Activated CD8-positive, alpha-beta T cell treated with anti-CD3 and anti-CD28 coated beads for 36 hours (primary cell): ENCODE measurements at places on chromosomes 1 and 21. TPM values are rescaled to one million over a fixed set of nuclear protein-coding genes. Genes with fewer than 3 reads are reported as not detected.
A peak's percentile ranks its signal among the peaks of the same experiment; 100 is the strongest.

USP48 gene
- 72.4 TPM for total RNA-seq

ROR1 gene
- total RNA-seq = not detected

DNA sequence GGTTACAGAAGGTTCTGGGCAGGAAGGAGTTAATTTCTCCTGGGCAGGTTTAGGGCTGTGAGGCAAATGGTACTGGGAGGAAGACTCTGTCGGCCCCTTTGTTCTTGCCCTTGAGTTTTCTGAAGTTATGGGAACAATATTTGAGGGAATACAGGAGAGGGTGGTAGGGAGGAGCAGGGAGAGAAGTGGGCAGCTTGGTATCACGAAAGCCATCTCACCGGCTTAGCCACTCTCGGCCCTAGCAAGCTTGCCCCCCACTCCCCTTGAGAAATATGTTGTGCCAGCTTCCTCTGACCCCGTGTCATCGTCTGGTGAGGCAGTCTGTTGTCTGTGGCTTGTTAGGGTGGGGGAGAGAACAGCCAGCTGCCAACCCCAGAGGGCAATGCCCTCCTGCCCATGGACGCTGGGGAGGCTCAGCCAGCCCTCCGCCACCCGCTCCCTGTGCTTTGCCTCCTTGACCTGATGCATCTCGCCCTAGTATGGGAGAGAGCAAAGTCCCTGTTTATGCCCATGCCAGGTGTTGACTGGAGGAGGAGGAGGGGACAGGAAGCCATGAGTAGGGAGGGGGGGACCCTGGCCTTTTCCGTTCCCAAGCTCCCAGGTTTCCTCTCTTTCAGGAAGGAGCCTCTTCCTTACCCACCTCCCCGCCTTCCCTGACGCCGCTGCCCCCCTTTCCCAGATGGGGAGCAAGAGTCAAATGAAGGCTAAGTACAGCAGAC is 1.2 kb downstream of the EFNA1 start:
- peak overlapping the region; percentile 73 for H3K4me3 ChIP-seq
- H3K27me3 ChIP-seq = peaks cover 21% of the 10 kb centered on the region
- H3K36me3 ChIP-seq = no peaks in the 10 kb centered on the region
- H3K27ac ChIP-seq = peak overlapping the region; percentile 14
- no peak for DNase-seq
- peaks cover 34% of the 10 kb centered on the region for H3K4me1 ChIP-seq

GSTM1 gene
- total RNA-seq = 49.6 TPM

DNA sequence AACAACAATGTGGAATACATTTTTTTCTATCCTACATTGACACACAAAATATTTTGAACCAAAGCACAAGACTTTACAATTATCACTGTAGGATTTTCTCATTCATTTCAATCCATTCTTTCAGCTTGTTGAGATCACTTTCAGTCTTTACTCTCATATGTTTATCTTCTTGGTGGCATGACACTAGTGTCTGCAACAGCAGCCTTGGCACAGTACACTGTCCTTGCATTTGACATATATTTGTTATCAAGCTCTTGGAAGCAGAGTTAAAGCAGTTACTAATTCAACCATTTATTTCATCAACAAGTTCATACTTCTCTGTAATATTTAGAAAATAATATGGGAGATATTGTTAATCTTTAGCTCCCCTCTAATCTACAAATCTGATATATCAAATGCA is 922.4 kb upstream of the ADGRL2 start:
- DNase-seq = no peak
- H3K36me3 ChIP-seq = no peaks in the 10 kb centered on the region
- no peaks in the 10 kb centered on the region for H3K4me1 ChIP-seq
- no peak overlapping the region for H3K27ac ChIP-seq

DNA sequence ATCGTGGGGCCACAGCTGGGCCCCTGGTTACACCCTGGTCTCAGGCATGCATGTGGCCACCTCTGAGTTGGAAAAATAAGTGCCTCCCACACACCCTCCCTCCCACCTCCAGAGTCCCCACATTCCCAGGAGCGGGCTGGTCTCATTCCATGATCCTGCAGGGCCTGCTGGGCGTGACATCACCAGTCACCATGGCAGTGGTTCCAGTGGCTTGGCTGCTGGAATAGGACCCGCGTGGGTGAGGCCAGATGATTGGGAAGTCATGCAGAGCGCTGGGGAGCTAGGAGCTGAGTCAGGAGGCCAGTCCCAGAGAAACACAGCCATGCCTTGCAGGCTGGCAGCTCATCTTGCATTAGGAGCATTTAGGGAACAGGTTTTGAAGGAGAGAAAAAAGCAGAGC is 125.4 kb upstream of the TMEM51 start:
- H3K4me1 ChIP-seq = no peaks in the 10 kb centered on the region
- H3K27me3 ChIP-seq = no peaks in the 10 kb centered on the region
- H3K27ac ChIP-seq = no peak overlapping the region
- no peak overlapping the region for H3K4me3 ChIP-seq
- H3K36me3 ChIP-seq = no peaks in the 10 kb centered on the region
- no peak for DNase-seq

CFAP74 gene
- total RNA-seq = 0.38 TPM

CFAP107 gene
- not detected for total RNA-seq
